ENCODE measurements at places on chromosomes 4 and X.

- DNase-seq: no peak
Observed at GRCh38 chr4:93896516-93896915, 68.0 kb downstream of the ATOH1 start.

GRCh38 chrX:1909419-1910206 lies 294.8 kb downstream of the ASMT start:
- no peak for DNase-seq

- no peak for DNase-seq
Observed at GRCh38 chr4:129455482-129455881, 359.5 kb downstream of the C4orf33 start.

GRCh38 chr4:110248100-110248499 lies 49.7 kb upstream of the ELOVL6 start:
- no peak for DNase-seq

DNA sequence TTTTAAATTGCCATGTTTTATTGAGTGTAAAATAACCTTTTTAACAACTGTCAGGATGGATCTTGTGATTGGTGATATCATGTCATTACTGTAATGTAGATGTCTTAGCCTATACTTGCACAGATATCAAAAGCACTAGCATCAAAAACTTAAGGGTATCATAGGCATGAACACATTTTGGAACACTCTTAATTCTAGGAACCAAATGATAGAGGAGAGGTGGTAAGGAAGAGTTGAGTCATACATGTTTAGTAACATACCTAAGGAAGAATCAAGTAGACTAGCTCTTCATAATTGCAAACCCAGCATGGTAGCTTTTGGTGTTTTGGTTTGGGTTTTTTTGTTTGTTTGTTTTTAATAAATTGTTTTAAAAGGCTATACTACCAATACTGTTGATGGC lies 43.4 kb downstream of the SMARCAD1 start:
- no peak for DNase-seq

- no peak for DNase-seq
Observed at GRCh38 chrX:102899940-102900916, 36.8 kb upstream of the RAB40AL start.

DNA sequence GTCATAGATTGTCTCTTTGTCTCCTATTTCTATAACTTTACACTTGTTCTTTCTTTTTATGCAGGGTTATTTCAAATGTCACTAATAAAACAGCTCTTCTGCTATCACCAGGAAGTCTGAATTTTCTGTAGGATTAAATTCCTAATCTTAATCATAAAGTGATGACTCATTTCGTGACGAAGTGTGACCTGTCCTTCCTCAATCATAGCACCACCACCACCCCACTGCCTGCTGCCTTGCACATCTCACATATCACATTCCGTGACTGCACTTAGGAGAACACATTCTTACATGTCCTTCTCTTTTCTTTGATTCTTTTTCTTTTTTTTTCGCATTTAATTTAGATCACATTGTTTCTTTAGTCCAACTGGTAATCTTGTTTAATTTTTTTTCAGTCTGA lies 57.7 kb upstream of the UGT2B7 start:
- DNase-seq: no peak

- no peak for DNase-seq
Observed at GRCh38 chrX:123184866-123185276, 793 bp downstream of the GRIA3 start.

DNA sequence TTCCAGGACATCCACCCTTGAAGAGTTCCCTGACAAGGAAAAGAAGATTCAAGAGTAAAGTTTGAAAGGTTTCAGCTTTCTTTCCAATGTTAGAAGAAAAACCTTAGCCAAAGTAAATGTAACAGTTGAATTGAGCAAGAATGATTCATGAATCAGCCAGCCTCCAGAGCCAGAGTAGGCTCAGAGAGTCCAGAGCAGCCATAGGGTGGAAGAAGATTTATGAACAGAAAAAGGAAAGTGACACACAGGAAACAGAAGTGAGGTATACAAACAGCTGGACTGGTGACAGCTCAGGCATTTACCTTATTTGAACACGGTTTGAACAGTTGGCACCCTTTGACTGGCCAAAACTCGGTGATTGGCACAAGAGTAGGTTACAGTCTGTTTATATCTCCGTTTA lies 63.2 kb downstream of the QDPR start:
- DNase-seq: no peak

DNA sequence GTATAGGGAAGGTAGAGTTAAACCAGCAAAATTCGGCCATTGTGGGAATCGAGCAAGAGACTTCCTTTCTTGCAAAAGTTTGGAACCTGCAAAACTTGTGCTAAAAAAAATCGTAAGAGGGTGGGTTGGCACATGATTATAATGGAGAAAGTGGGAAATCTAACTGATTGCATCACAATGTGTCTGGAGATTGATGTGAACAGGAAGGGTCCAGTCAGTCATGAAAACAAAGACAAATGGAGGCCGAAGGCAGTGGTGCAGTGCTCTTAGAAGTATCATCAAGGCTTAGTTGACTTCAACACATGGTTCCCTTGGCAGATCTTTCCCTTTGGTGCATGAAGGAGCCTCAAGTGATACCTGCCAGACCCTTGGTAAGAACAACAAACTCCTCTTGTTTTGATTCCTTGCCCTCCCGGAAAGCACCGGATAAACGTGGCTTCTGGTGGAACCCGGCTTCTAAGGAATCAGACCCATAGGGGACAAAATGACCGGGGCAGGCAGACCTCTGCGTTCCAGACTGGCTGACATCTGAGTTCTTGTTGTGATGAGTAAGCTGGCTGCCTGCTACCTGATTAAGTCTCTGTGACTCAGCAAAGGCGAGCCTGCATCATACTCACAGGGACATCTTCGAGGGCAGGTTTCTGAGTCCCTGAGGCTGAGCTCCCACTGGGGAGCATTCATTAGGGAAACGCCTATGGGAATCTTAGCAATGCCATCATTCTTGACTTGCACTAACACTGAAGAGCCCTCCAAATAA lies 87.7 kb upstream of the MAP3K15 start:
- DNase-seq: no peak

DNA sequence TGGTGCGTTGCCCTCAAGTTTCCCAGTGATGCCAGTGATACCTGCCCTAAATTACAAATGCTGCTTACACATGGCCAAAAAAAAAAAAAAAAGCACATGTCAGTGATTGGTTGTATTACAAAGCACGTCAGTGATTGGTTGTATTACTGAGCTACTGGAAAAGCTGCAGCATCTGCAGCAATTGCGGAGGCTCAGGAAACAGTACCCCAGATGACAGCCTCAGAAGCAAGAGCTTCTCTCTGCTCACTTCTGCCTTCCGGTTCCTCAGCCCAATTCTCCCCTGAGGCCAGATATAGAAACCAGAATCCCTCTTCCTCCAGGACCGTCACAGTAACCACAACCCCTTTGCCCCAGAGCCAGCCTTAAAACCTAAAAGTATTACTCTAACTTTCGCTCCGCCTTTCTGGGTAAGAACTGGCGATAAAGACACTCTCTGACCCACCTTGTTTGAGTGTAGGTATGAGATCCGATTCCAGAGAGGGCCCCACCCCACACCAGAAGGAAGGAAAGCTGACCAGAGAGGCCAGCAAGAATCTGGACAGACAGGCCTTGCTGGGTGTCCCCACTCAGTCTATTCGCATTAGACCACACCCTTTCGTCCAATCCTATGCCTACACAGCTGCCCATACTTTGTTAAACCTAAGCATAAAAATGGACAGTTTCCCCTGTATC lies 85.0 kb upstream of the SORBS2 start:
- no peak for DNase-seq

GRCh38 chrX:24080704-24081103 lies 25.9 kb downstream of the EIF2S3 start:
- no peak for DNase-seq

GRCh38 chr4:169116270-169116901 lies 106.3 kb upstream of the CBR4 start:
- no peak for DNase-seq

DNA sequence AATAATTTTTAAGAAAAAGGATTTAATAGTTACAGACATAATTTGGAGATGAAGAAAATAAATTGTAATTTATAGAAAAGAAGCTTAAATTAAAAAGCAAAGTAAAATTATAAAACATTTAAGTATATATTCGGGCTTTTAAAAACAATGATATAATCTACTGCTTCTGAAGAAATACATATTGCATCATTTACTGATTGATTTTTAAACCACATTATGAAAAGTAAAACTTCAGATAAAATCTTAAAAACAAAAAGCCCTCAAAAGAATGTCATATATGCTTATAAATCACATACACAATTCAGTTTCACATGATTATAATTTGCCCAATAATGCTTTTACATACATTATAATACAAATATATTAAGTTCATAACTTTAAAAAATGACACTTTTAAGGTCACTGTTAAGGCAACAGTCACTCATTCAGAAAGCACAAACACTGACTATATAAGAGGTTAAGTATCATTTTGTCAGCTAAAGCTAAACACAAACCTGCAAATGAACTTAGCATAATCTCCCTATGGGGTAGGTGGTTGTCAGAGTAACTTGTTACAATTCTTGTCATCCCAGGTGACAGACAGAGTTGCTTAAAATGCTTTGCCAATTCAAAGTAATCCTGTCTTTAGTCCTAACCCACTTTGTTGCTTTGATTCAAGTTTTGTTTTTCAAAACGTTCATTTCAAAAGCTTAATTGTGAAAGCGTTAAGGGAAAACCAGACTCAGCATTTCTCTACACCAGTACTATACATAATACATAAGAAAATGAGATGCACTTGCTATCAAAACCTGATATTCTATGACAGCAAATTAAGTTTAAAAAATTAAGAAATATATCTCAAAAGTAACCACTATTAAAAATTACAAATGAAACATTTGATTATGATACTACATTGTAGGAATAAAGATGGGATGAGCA lies 90.6 kb upstream of the MAB21L2 start:
- no peak for DNase-seq

DNA sequence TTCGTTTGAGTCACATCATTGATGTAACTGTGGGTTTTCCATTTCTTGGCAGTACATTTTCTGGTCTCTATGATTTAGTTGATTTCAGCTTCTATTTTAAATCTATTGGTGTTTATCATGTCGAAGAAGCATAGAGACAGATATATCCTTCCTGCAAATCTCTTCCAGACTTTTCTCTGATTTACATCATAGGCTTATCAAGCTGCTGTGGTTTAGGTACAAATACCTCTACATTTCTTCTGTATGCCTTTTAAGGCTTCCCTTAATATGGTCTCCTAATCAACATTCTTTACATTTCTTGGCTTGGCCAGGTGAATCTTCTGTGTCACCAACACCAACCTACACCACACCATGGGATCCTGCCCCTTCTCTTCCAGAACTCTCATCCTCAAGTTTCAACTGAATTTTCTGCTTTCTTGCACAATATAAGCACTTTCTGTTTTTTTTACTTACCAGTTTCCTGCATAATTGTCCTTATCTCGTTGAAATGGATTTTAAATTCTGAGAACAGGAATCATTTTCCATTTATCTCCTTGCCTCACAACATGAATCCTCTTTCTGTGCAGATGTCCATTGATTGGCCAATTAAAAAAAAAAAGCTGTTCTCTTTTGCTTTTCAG lies 626.9 kb downstream of the ANKRD50 start:
- no peak for DNase-seq

- no peak for DNase-seq
Observed at GRCh38 chrX:30653415-30654131, at the start of gene GK. Gene GK (plus strand): TSS chrX:30653423. CDS start chrX:30653538, 115 bp downstream.

DNA sequence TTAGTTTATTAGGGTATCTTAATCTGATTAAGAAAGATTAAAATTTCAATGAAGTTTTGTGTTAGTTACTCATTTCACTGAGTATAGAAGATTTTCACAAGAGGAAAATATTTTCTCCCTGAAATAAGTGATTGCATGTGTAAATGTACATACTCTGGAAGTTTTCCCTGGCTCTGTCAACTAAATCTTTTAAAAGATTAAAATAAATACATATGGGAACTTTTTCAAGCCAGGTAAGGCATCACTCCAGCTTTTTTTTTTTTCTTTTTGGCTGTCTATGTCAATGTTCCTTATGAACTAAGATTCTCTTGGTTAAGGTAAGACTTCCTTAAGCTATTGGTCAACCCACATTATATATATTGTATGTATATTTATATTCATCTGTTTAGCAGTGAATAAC lies 117.6 kb downstream of the CBR4 start:
- no peak for DNase-seq

DNA sequence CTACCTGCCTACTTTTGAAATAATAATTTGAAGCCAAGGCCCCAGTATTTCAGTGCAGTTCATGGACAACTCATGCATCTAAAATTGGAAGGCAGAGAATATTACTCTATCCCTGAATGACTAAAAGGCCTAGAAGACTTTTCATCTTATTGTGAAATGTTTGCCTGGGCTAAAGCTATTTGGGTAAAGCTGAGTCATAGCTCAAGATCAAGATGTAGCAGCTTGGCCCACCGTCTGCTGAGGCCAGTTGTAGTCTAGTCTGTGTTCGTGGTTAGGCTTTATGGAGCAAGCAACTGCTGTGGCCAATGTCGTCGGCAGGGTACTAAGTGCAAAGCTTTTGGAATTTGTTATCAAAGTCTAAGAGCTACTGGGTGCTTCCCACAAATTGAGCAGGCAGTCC lies 929.1 kb downstream of the RAB28 start:
- no peak for DNase-seq

DNA sequence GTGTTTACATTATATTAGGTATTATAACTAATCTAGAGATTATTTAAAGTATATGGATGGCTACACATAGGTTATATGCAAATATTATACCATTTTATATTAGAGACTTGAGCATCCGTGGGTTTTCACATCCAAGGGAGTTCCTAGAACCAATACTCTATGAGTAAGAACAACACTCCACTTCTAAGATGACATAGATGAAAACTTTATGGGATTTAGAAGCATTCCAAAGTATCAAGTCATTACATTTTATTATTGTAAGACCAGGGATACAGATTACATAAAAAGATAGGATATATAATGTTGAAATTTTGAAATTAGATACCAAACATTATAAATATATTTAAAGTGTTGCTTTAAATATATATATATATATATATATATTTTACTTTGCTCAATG lies 207.0 kb downstream of the NAP1L3 start:
- no peak for DNase-seq

- no peak for DNase-seq
Observed at GRCh38 chr4:47786958-47787370, 50.9 kb downstream of the CORIN start.

DNA sequence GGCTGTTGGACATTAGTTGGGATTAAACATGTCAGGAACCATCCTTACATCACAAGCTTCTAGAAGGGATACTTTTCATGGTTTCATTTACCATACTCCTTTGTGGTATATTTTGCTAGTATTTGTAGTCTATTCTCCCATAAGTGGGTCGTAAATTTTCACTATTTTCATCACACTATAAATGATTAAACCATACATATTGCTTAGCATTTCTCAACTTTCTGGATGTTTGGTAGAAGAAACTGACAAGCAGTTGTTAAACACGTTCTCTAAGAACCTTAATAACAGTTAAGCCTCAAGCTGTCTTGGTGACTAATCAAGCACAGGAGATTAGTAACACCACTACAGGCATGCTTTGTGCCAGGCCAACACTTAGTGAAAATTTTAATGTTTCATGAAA lies 375.5 kb downstream of the NAF1 start:
- DNase-seq: no peak

DNA sequence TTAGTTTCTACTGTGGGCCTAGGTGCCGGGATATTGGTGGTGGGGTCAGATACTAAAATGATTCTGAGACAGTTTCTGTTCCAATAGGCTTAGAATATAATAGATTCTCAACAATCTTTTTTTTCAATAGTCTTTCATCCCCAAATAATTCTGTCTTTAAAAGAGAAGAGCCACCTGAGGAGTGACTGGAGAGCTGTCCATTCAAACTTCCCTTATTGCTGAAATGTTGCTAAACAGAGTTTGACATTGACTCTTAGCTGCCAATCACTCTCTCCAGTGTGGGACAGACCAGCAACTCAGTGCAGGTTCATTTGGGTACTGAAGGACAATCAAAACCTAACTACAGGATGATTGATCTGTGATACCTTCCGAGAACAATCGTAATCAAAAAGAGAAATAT lies 12.4 kb upstream of the ADH7 start:
- no peak for DNase-seq
